ENCODE measurements at places on chromosomes 13 and 19.

DNA sequence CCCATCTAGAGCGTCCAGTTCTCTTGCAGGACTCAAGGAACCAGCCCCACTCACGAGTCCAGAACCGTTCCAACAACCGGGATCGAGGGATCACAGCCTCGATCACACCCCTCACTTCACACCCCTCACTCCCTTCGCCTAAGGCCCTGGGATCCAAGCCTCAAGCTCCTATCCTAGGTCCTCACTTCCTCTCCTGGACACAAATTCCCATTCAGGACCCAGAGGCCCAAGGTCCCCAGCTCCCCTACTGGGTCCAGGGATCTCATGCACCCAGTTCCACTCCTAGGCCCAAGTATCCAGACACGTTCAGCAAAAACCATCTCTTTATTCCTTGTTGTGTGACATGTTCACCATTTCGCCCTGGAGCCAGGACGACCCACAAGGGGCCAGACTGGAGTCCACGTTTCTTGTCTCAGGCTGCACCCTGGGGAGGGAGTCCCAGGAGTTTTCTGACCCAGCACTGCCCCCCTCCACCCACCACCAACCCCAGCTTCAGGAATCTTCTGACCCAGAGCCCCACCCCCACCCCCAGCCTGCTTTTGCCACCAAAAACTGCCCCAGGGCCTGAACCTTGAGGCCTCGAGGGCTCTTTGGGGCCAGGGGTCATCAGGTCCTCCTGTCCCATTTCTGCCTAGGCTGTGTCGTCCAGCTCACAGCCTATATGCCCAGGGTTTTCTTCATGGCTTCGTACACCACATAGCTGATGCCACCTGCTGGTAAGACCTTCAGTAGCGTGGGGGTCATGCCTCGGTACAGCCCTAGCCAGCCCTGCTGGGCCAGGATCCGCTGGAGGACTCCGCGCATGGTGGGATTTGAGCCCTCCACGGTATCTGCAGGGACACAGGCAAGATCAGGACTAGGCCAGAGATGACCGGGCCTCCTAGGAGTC lies 1.4 kb upstream of the KHSRP start:
- DNase-seq: no peak

DNA sequence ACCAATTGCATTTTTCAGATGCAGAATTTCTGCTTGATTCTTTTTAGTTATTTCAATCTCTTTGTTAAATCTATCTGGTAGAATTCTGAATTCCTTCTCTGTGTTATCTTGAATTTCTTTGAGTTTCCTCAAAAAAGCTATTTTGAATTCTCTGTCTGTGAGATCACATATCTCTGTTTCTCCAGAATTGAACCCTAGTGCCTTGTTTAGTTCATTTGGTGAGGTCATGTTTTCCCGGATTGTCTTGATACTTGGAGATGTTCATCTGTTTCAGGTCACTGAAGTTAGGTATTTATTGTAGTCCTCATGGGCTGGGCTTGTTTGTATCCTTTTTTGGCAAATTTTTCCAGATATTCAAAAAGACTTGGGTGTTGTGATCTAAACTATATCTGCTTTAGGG lies 202.9 kb upstream of the SERP2 start:
- DNase-seq: no peak

GRCh38 chr13:94878602-94879165 lies 166.3 kb upstream of the SOX21 start:
- no peak for DNase-seq

DNA sequence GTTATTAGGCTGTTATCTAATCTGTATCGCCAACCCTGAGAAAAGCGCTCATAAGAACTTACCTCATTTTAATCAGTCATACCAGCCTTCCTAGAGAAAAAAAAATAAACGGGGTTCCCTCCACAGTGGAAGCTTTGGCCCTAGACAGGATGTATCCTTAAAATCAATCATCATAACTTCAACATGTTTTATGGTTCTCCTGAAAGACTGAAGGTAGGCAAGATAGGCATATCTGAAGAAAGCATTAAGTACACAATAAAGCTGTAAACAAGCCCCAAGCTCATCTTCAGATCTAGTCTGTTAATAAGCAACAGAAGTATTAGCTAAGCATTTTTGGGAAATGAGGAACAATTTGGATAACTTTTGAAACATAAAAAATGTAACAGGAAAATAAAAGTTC lies 18.7 kb upstream of the SERP2 start:
- no peak for DNase-seq

- no peak for DNase-seq
Measured at GRCh38 chr19:1081301-1082164, 13.6 kb downstream of the POLR2E start.

DNA sequence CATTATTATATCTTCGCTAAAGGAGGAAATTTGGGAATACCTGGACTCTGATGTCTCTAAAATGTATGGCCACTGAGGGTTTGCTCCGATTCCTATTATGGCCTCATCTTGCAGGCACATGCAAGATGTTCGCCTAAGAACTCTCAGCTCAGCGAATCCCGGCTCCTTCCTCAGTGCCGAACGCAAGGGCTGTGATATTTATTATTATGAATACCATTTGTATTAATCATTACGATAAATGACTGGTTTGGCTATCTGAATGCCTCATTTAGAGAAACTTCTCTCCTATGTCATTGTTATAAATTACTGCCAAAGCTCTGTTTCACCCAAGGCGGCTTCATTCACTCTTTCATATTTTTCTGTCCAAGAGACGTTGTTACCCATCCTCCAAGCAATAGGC lies 369.7 kb upstream of the TSHZ3 start:
- DNase-seq: no peak

DNA sequence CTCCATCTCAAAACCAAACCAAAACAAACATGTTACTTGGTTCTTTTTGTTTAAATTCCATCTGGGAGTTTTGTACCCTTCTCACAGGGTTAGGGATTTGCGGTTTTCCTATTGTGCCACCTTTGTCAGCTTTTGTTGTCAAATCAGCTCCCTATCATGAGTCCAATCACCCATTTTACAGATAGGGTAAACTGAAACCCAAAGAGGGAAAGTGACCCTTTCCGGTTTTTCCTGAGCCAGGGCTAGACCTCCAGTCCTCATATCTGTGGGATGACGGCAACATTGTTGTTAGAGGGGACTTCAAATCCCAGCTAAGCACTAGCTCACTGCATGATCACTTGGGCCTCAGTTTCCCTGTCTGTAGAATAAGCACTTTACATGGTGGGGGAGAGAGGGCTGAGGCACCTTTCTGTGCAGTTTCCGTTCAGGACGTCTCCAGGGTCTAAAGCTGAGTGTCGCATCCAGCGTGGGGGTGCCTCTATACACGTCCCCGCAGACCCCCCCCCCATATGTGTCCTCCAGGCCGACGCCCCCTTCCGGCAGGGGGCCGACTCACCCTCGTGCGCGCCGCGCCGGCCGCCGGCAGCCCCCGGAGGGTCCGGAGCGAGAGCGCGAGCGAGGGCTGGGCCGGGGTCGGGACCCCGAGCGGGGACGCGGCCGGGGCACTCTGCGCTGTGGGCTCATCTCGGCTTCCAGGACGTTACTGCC lies 3.9 kb downstream of the CCDC194 start:
- no peak for DNase-seq

- DNase-seq: no peak
Measured at GRCh38 chr19:29724102-29724641, 9.1 kb upstream of the C19orf12 start.

DNA sequence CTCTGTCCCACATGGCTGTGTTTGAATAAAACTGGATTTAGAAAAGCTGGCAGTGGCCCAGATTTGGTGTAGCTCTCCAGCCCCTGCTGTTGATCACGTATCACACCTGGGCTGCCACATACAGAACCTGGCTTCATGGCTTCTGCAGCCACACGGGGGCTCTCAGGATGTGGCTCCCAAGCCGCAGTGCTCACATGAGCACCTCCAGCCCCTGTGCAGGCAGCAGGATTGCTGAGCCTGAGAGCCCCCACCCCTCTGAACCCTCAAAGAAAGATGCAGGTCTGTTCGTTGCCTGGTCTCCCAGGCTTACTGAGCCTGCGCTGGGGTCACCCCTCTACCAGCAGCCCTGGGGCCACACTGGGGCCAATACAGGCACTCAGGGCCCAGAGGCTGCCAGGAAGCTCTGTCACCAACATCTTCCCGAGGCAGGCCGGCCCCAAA lies 2.7 kb downstream of the PLEKHF1 start:
- peak; percentile 61 for DNase-seq

- no peak for DNase-seq
Measured at GRCh38 chr19:6828306-6828697, 55.8 kb downstream of the VAV1 start.

DNA sequence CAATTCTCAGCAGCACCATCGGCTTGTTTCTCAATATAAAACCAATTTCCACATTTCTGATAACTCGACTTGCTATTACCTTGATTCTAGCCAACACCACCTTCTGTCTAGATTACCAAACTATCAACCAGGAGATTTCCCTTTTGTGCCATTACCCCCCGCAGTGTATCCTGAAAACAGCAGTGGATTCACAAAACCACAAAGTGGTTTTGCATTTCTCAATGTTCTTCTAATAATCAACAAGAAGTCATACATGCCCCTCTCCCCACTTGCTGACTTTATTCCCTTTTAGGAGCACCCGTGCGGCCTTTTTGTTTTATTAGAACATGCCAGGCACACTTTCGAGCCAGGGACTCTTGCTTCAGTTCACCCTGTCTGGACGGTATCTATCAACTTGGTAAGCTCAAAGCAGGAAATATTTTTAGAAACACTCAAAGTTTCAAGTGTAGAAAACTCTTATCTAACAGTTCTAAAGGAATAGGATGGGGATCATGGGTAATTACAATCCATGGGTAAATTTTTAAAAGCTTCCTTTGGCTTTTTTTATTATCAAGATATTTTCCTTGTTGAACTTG lies 967.4 kb downstream of the EFNB2 start:
- no peak for DNase-seq

DNA sequence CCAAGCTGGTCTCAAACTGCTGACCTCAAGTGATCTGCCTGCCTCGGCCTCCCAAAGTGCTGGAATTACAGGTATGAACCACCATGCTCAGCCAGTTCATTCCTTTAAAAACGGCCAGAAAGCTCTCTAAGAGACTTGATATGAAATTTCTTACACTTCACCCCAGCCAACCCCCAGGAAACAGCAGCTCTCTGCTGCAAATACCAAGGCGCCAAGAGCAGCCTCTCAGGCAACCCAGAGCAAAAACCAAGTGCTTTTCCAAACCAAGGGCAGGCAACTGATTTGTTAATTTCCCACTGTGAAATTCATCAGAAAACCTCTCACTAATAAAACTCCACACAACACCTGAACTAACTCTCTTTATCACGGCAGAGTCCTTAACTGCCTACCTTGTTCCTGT lies 44.9 kb downstream of the LATS2 start:
- DNase-seq: no peak

GRCh38 chr13:113582841-113583631 lies 1.5 kb upstream of the TFDP1 start:
- DNase-seq: no peak
